MM.1S (cell line): ENCODE measurements at places on chromosomes 12 and 14.

GRCh38 chr14:68621400-68622365 lies 171.2 kb downstream of the ZFP36L1 start:
- H3K4me1 ChIP-seq, result peaks cover 15% of the 10 kb centered on the region
- DNase-seq, result no peak
- H3K4me3 ChIP-seq, result no peak overlapping the region
- no peaks in the 10 kb centered on the region for H3K36me3 ChIP-seq
- H3K27ac ChIP-seq, result peak overlapping the region; percentile 72; the same call in 1 of the 2 replicates
- H3K27me3 ChIP-seq, result no peaks in the 10 kb centered on the region

DNA sequence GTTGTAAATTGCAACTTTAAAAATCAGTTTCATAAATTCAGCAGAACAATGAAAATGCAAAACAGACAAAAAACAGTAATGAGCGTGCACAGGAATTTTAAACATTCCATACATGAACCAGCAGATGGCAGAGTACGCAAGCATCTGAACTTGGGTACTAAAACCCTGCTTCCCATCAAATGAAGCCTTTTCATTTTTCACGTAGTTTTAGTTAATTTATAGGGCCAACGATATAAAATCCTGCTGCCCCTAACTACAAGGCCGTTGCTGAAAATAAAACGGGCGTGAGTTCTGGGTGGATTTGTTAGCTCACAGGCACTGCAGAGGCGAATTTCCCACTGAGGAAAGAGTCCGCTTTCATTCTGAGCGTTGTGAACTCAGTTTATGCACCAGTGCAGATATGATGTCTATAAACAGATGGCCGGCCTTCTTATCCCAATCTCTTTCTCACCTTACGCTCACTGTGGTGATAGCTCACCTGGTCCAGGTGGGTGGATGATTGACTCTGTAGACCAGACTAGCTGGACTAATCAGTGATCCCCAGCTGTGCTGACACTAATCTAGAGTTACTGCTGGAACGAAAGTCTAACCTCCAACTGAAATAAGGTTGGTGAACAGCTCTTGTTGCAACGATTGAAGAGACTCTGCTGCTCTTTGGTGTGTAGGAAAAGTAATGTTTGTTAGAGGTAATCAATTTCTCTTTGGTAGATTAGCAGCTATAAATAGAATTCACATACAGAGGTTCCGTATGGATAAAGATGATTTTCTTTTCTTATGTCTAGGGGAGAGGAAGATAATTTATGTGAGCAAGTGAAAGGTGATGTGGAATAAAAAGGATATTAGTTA lies 89.2 kb downstream of the PDZRN4 start:
- H3K36me3 ChIP-seq, result no peaks in the 10 kb centered on the region
- no peaks in the 10 kb centered on the region for H3K4me1 ChIP-seq
- H3K27me3 ChIP-seq, result no peaks in the 10 kb centered on the region
- no peak overlapping the region for H3K27ac ChIP-seq
- H3K4me3 ChIP-seq, result no peak overlapping the region

- no peaks in the 10 kb centered on the region for H3K27me3 ChIP-seq
- no peak overlapping the region for H3K27ac ChIP-seq
- no peaks in the 10 kb centered on the region for H3K4me1 ChIP-seq
- H3K36me3 ChIP-seq, result no peaks in the 10 kb centered on the region
- no peak for DNase-seq
These were observed 678.5 kb upstream of the TBX3 start for GRCh38 chr12:115362339-115362976.

DNA sequence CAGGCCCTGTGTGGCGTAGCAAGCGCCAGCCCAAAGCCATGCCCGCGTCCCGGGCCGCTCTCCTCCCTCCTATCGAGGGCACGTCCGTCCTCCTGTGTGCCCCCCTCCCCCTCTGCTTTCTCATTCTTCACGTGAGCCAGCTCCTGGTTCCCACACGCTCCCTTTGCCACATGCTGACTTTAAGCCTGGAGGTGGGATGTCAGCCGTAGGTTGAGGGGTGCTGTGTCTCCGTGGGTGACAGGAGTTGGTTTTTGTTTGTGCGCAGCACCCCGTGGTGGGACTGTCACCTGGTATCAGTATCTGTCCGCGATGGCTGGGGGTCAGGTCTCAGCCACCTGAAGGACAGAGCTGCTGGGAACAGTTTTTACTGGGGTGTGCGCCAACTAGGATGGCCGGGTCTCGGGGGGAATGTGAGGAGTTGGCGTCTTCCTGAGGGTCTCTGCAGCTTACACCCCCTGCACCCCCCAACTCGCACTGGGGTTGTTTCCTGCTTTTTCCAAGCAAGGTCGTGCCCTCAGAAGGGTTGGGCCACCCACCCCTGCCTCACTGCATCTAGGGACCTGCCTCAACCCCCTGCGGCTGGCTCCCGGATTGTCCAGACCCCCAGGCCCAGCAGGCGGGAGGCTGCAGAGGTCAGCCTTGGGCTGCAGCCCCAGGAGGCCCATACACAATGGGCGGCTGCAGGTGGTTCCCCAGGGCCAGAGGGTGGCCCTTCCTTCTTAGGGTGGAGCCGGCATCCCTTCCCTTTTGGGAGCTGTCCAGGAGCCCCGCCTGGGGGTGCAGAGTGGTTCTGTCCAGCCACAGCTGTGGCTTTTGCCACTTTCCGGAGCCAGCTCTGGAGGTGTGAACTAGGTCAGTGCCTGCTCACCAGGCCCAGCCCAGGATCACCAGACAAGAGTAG lies 7.3 kb downstream of the ULK1 start:
- no peaks in the 10 kb centered on the region for H3K4me1 ChIP-seq
- no peak for DNase-seq
- no peak overlapping the region for H3K4me3 ChIP-seq
- H3K27ac ChIP-seq, result no peak overlapping the region
- no peaks in the 10 kb centered on the region for H3K36me3 ChIP-seq

DNA sequence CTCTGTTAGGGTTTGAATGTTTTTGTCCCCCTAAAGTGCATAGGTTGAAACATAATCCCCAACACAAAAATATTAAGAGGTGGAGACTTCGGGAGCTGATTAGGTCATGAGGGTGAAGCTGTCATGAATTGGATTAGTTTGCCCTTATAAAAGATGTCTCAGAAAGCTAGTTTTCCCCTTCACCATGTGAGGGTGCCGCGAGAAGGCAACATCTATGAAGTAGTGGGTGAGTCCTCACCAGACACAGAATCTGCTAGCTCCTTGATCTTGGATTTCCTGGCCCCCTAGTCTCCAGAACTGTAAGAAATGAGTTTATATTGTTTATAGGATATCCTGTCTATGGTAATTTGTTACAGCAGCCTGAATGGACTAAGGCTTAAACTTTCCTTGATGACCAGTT lies 301.5 kb upstream of the ATP2B1 start:
- no peaks in the 10 kb centered on the region for H3K27me3 ChIP-seq
- H3K36me3 ChIP-seq, result no peaks in the 10 kb centered on the region
- no peak overlapping the region for H3K27ac ChIP-seq
- no peak overlapping the region for H3K4me3 ChIP-seq
- DNase-seq, result no peak

DNA sequence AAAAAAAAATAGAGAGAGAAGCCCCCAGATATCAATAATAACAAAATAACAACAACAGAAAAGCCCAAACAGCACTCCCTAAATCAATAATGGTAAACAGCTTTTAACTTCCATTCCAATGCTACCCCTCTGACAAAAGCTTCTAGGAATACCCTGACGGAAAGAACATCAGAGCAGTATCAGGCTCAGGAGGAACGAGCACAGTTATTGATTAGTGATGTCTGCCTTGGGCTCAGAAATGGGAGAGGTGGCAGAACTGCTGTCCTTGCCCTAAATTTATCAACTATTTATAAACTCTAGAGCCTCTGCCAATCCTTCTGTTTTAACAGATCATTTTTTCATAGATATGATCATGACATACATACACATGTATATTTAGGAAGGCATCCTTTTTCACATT lies 41.9 kb downstream of the P2RX4 start:
- no peaks in the 10 kb centered on the region for H3K36me3 ChIP-seq
- no peaks in the 10 kb centered on the region for H3K27me3 ChIP-seq
- DNase-seq, result no peak
- no peak overlapping the region for H3K27ac ChIP-seq

GRCh38 chr12:117188961-117189724 lies 1.1 kb downstream of the FBXO21 start:
- no peak for DNase-seq
- no peaks in the 10 kb centered on the region; the same call in 1 of the 2 replicates for H3K36me3 ChIP-seq

DNA sequence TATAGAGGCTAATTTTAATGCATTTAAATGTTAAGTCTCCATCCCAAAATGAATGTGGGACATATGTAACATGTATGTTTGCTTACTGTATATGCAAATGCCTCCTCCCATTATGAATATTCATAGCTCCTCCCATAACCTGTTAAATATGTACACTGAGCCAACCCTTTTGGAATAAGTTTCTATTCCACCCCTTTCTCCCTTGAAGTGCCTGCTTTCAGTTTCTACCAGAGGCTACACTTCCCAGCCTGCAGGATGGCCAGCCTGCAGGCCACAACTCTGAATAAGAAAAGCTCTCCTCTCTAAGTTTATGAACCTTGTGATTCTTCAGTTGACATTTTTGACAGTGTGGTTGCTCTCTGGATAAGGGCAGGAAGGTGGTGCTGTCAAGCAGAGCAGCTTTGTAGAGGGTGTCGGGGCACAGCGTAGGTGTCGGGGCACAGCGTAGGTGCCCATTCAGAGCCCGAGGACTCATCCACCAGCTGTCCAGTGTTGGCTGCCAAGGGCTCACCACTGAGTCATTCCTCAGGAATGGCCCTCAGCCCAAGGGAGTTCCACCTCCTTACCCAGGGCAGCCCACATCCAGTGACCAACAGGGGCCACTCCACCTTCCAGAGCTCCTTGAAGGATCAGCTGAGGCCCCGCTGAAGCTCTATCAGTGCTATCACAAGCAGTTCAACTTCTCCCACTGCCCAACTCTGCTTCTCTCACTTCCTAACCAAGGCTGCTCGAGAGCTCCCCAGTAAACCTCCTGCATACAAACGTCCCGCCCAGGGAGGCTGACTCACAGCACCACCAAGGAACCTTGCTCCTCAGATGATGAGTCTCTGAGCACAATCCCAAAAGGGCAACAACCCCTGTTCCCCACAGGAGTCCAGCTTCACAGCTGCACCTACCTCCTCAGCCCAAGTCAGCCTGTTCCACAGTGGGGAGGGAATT lies 31.4 kb downstream of the VWF start:
- no peak overlapping the region for H3K27ac ChIP-seq
- H3K4me1 ChIP-seq, result peaks cover 12% of the 10 kb centered on the region
- H3K4me3 ChIP-seq, result no peak overlapping the region
- no peak for DNase-seq
- no peaks in the 10 kb centered on the region for H3K27me3 ChIP-seq
- H3K36me3 ChIP-seq, result no peaks in the 10 kb centered on the region

- H3K27me3 ChIP-seq, result no peaks in the 10 kb centered on the region
- no peaks in the 10 kb centered on the region for H3K4me1 ChIP-seq
- H3K4me3 ChIP-seq, result no peak overlapping the region
- no peak for DNase-seq
These were observed 200.3 kb downstream of the KTN1 start for GRCh38 chr14:55780156-55780946.

GRCh38 chr12:111448846-111449790 lies 43.4 kb downstream of the SH2B3 start:
- peaks cover 25% of the 10 kb centered on the region for H3K4me1 ChIP-seq
- DNase-seq, result no peak
- no peaks in the 10 kb centered on the region for H3K36me3 ChIP-seq

GRCh38 chr12:113301811-113302210 lies 33.1 kb downstream of the SLC8B1 start:
- no peaks in the 10 kb centered on the region for H3K36me3 ChIP-seq
- no peak for DNase-seq
- H3K27ac ChIP-seq, result no peak overlapping the region
- H3K4me1 ChIP-seq, result no peaks in the 10 kb centered on the region
- H3K27me3 ChIP-seq, result no peaks in the 10 kb centered on the region
- H3K4me3 ChIP-seq, result no peak overlapping the region

DNA sequence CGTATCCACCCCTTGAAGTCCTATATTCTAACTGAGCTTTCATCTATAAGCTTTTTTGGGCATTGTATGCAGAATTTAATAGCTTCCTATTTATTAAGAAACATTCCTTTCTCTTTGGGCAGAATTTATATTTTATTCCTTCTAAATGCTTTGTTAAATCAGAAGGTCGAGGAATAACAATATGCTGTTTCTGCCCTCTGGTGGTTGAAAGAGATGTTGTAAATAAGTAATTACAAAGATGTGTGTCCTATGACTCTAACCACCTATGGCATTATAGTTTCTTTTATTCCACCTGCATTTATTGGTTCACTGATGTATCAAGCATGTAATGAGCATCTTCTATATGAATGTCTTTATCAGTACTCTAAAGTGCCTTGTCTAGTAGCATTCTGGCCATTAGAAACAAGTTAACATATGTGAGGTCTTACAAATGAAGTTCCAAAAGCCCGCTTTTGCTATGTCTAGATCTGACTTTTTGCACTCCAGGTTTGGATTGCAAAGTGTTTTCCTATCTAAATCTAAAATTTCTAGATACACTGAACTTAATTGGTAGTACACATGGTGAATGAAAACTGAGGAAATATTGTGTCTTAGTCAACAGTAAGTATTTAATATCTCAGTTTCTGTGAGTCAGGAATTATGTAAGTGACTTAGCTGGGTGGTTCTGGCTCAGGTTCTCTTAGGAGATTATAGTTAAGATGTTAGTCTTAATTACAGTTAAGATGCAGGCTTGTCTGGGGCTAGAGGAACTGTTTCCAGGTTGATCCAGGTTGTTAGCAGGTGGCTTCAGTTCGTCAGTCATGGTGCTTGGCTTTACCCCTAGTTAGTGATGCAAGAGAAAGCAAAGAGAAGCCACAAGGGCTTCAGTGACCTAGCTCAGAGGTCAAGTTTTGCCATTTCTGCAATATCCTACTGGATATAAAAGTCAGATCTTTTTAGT lies 57.5 kb downstream of the PLEKHA5 start:
- DNase-seq, result peak; percentile 56
- H3K36me3 ChIP-seq, result no peaks in the 10 kb centered on the region
- no peak overlapping the region for H3K27ac ChIP-seq
- H3K27me3 ChIP-seq, result no peaks in the 10 kb centered on the region
- no peak overlapping the region for H3K4me3 ChIP-seq

GRCh38 chr14:54098536-54098935 lies 141.9 kb upstream of the BMP4 start:
- H3K36me3 ChIP-seq, result no peaks in the 10 kb centered on the region
- no peak overlapping the region for H3K4me3 ChIP-seq
- DNase-seq, result no peak

DNA sequence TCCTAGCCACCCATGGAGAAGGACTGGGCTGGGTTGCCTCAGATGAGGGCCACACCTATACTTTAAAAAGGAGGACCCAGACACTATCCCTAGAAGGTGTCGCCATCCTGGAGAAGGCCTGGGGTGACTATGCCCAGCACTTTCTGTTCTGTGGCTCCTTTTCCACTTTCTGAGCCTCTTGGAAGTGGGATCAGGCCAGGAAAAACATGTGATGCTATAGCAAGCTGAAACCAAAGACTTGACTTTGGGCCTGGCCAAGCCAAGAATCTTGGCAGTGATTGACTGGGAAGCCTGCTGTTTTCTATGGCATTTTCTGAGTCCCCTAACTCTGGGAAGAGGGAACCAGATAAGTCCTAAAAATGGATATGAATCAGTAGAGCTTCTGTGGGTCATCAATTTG lies 332.3 kb downstream of the ZFP36L1 start:
- H3K4me3 ChIP-seq, result no peak overlapping the region
- H3K27ac ChIP-seq, result no peak overlapping the region
- H3K36me3 ChIP-seq, result no peaks in the 10 kb centered on the region
- no peaks in the 10 kb centered on the region for H3K27me3 ChIP-seq
- no peak for DNase-seq

GRCh38 chr12:20345866-20346265 lies 22.5 kb upstream of the PDE3A start:
- H3K4me3 ChIP-seq, result no peak overlapping the region
- no peak overlapping the region for H3K27ac ChIP-seq
- no peaks in the 10 kb centered on the region for H3K27me3 ChIP-seq
- DNase-seq, result no peak
- H3K4me1 ChIP-seq, result no peaks in the 10 kb centered on the region
